NCI-H1694 (cell line): ENCODE measurements at places on chromosomes 7 and 10.
A peak's percentile ranks its signal among the peaks of the same experiment; 100 is the strongest.

DNA sequence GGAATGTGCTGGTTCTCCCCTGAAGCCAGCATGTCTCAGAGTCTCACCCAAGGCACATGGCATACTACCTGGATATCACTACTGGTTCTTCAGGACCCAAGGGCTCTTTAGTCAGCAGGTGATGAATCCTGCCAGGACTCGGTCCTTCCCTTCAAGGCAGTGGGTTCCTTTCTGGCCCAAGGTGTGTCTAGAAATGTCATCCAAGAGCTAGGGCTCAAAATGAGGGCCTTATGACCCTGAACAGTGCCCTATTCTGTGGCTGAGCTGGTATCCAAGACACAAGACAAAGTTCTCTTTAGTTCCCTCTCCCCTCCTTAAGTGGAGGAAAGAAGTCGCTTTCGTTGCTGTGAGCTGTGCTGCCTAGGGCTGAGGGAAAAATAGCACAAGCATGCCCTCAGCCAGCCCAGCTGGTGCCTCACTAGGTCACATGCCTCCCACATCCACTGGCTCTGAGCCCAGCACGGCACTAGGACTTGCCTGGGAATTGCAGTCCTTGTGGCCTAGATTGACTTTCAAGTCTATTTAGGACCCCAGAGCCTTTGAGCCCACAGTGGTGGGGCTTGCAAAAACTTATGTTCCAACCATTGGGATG, 106.0 kb downstream of the BMS1 start:
- DNase-seq, result no peak

DNA sequence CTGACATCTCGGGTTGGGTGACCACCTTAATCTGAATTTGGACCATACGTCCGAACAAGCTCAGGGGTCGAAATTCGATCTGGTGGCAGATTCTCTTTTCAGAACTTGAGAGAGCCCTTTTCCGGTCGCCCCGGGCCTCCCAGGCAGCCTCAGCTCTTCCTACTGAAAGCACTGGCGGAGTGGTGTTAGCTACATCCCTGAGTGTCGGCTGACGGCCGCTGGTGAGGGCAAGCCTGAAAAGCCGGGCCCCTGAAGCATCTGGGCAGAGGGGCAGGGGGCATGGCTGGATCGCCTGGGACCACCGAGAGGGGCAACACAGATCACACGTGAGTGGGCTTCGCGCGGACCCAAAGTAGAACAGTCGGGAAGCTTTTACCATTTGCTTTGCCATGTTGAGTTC, 116.1 kb downstream of the SMURF1 start:
- DNase-seq, result no peak

DNA sequence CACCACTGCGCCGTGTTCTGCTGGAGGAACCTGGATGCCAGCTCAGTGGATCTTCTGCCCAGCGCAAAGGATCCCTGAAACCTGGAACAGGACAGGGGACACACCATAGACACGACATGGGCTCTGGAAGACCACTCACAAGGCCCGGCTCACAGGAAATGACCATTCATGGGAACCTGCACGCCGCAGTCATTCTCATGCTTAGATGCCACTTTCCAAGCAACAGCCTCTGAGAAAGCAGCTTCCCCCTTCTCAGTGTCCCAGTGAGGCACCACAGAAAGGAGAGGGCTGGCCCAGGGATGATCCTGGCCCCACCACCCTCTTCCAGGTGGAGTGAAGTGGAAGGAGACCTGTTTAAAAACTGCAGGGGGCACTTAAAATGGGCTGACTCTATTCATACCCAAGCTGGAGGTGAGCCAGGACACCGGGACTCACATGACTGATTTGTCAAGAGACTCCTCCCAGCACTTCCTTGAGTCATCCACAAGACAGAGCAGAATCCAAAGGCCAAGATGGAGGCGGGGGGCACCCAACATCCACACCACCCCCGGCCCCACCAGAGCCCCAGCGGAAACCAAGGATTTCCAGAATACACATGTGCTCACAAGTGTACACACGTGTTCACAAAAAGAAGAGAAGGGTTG, 11.2 kb downstream of the CTBP2 start:
- DNase-seq, result no peak

- DNase-seq, result no peak
Observed at GRCh38 chr7:3494947-3495346, 193.9 kb downstream of the SDK1 start.

GRCh38 chr10:49263591-49263990, 35.4 kb upstream of the C10orf71 start:
- DNase-seq, result no peak

GRCh38 chr10:30384701-30385201, 35.7 kb upstream of the MTPAP start:
- peak; percentile 15 for DNase-seq

DNA sequence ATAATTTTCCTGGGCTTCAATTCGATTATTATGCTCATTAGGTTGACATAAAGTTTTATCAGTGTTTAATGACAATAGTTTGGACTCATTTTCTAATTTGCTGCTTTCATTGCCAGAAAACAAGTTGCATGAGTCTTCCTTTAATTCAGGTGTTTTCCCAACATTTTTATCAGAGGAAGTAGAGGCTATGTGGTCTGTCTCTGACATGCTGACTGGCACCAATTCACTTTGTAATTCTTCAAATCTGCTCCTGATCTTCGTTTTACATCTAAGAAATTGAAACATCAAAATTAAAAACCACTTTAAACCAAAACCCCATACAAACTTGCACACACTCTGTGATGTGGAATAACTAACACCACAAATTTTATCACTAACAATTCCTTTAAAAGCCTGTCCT, 10.9 kb downstream of the CCDC186 start:
- no peak for DNase-seq

GRCh38 chr7:142440219-142440905, 182.5 kb upstream of the PRSS58 start:
- DNase-seq, result no peak

GRCh38 chr10:109974504-109975191, 33.1 kb upstream of the ADD3 start:
- DNase-seq, result no peak

DNA sequence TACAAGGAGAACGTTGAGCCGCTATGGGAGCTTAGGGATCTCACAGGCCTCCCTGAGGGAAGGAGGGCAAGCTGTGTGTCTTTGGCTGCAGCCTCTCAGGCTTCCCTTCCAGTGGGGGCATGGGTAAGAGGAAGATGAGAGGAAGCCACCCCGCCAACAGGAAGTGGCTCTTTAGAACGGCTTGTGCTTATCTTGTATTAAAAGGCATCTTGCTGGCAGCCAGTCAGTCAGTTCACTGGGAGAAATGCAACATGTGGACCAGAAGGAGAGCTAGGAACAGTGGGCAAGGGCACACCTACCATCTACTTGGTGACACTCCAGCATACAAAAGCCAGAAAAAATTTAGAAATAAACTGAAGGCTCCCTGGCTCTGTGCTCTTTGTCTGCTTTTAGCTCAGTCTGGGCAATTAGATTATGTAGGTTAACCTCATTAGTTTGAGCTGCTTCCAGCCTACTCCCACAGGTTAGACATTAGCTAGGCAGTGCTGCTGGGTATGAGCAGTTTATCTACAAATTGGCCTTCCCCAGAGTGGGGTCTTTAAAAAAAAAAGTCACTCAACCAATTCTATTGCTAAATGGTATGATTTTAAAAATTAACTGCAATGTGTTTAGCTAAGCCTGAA, 595.9 kb downstream of the KCNMA1 start:
- no peak for DNase-seq

- DNase-seq, result no peak
Observed at GRCh38 chr7:98616381-98617050, 569 bp upstream of the NPTX2 start.

- no peak for DNase-seq
Observed at GRCh38 chr10:60511477-60512229, 122.0 kb upstream of the ANK3 start.

GRCh38 chr10:32141018-32141807, 85.0 kb upstream of the KIF5B start:
- no peak for DNase-seq

GRCh38 chr7:73606801-73607691, 17.3 kb downstream of the MLXIPL start:
- DNase-seq, result peak; percentile 40

DNA sequence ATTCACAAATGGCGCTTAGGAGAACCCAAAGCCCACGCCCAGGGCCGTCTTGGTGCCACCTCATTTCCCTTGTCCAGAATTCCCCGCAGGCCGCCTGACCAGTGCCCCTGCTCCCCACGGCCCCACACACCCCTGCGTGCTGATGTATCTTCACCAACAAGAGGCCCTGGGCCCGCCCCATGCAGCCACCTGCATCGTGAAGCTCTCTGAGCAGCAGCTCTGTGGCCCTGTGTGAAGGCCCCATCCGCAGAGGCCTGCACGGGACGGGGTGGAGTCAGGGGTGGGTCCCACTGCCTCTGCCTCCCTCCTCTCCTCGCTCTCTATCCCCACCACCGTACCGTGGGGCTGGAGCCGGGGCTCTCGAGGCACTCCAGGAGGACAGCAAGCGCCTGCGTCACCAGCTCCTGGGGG, 14.7 kb downstream of the BRAT1 start:
- DNase-seq, result no peak

DNA sequence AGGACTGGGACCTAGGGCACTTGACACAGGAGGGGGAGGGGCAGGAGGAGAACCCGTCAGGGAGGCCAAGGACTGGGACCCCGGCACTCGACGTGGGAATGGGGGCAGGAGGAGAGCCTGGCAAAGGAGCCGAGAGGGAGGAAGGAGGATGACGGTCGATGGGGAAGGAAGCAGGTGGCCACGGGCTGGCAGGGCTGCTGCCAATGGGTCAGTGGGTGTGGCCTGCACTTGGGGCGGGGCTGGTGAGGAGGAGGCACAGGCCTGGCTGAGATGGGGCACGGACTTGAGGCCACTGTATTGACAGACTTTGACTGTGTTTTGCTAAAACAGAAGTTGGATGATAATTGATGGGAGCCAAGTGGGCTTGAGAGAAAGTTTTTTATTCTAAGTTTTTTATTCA, 68.9 kb downstream of the RBM33 start:
- DNase-seq, result no peak

- DNase-seq, result no peak
Observed at GRCh38 chr10:128064108-128064969, 61.9 kb downstream of the MKI67 start.

DNA sequence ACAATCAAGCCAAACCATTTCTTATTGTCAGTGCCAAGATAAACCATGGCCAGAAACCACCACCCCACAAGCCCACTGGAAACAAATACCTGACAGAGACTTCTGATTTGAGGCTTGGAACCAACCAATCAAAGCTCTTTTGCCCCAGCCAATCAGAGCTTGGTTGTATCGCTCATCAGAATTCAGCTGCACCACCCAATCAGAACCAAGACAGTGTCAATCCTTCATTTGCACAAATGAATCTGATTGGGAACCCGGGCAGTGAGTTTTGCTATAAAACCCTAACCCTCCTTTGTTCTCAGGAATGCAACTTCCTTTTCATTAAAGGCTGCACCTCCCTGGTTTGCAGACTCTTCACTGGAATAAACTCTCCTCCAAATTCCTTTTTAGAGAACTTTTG, 87.4 kb downstream of the ELAPOR2 start:
- DNase-seq, result no peak

DNA sequence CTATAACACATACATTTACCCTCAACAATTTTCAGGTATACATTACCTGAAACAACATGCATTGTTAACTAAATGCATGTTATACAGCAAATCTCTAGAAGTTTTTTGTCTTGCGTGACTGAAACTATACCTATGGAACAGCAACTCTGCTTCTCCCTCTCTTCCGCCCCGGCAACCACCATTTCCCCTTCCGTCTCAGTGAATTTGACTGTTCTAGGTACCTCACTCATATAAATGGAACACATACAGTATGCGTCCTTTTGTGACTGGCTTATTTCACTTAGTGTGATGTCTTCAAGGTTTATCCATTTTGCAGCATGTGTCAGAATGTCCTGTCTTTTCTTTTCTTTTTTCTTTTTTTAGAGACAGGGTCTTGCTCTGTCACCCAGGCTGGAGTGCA, 22.5 kb downstream of the CALHM2 start:
- no peak for DNase-seq

- DNase-seq, result peak; percentile 64
Observed at GRCh38 chr7:131753620-131754222, 197.3 kb upstream of the PODXL start.

DNA sequence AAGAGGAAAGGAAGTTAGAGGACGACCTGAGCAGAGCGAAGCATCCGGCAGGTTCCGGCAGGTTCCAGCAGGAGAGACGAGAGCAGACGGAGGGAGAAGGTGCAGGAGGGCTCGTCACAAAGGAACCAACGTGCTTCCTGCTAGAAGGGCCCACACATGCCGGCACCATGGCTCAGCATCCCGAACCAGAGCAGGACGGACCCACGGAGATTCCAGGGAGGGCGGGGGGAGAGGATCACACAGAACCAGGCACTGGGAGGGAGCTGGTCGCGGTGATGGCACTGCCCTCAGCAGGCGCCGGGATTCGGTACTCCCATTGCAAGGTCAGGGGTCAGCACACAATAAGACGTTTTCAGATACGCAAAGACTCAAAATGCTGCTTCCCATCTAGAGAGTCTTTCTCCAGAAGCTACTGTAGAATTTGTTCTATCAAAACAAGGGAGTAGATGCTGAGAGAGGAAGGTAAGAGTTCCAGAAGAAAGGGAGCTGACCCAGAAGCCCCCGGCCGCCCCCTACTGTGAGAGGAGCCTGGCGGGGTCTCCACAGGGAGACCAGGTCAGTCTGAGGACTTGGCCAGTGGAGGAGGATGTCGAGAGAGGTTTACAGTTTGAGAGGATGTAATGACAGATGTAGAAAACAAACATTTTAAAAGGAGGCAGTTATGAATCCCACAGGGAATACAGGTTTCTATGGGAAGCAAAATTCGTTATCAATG, 23.6 kb upstream of the PWWP2B start:
- no peak for DNase-seq

- DNase-seq, result no peak
Observed at GRCh38 chr10:119412244-119413092, 130.1 kb downstream of the RGS10 start.

DNA sequence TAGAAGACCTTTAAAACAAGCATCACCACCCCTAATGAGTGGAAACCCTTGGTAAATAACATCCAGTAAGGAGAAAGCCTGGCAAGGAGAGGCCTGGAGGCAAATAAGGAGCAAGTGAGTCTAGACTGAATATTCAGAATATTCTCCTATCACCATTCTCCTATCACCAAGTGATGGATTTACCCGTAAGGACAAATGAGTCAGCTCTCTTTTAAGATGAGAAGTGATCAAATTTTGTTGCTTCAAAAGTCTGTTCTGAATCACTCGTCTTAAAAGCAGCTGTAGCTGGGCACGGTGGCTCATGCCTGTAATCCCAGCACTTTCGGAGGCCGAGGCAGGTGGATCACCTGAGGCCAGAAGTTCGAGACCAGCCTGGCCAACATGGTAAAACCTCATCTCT, 28.4 kb downstream of the KIAA1549 start:
- DNase-seq, result no peak

GRCh38 chr7:156169474-156170370, 357.5 kb upstream of the SHH start:
- DNase-seq, result no peak

- DNase-seq, result no peak
Observed at GRCh38 chr10:96834120-96834519, 2.0 kb downstream of the LCOR start.
